Erythroblast (primary cell): ENCODE measurements at places on chromosomes 3 and 15.
A peak's percentile ranks its signal among the peaks of the same experiment; 100 is the strongest.

DNA sequence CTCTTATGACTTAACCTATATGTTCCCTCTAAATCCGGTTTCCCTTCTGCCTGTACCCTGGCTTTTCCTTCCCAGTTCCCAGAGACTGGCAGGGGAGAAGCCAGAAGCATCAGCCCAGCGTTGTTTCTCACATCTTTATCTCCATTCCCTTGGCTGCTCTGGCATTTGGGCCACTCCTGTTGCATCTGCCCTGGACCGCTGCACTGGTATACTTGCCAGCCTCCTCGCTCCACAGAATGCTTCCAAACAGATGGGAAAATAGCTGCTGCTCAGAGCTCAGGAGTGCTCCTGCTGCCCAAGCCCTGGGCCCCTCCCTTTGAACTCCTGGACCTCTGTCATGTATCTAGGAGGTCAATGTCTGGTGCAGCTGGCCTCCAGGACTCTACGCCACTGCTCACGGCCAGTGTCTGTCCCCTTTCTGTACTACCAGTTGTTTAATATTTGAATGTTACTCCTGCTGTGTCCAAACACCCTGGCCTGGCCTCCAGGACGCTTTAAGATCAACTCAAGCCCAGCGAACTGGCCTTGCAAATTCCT is 6.8 kb downstream of the SPINT1 start:
- no peak for DNase-seq

GRCh38 chr15:78101423-78102105 is 9.2 kb downstream of the SH2D7 start:
- no peak for DNase-seq

DNA sequence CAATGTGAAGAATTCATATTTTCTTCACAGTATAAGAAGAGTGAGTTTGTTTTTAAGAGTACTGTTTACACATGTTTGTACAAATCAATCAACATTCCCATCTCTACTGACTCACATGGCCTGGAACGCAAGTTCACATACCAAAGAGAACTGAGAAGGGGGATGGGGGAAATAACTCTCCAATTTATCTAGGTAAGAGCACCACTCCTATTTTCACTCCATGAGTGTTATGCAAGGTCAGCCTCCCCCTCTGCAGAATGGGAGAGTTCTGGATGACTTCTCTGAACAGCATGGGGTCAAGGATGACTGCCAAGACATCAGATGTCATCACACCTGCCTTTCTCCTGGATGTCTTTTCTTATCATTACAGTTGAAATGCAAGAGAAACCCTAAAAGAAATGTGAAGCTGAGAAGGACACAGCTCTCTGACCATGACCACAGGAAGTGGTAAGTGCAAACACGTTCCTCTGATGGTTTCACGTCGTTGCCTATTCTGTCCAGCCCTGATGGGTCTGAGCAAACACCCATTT is 95.2 kb downstream of the SEMA6D start:
- no peak for DNase-seq

DNA sequence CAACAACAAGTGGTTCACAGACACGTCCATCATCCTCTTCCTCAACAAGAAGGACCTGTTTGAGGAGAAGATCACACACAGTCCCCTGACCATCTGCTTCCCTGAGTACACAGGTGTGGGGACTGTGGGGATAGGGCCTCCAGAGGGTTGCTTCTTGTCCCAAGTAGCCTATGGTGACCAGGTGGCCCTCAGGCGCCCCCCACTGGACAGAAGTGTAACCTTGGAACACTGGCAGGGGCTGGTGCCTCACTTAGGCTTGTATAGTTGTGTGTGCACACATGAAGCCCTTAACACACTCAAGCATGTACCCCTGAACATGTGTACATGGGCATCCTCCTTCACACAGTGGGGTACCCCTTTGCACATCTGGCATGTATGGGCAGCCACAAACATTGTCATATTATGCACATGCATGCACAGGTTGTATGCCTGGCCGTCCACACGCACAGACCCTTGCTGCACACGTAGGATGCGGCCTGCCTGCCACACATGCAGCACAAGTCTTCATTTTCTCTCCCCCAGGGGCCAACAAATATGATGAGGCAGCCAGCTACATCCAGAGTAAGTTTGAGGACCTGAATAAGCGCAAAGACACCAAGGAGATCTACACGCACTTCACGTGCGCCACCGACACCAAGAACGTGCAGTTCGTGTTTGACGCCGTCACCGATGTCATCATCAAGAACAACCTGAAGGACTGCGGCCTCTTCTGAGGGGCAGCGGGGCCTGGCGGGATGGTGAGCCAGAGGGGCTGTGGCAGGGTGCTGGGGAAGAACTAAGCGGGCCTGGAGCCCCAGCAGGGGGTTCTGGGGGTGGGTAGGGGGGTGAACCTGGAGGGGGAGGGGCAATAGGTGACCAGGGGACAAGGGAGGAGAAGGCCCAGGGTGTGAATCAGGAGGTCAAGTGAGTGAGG is 11.7 kb upstream of the SEMA3B start:
- DNase-seq: peak; percentile 66

DNA sequence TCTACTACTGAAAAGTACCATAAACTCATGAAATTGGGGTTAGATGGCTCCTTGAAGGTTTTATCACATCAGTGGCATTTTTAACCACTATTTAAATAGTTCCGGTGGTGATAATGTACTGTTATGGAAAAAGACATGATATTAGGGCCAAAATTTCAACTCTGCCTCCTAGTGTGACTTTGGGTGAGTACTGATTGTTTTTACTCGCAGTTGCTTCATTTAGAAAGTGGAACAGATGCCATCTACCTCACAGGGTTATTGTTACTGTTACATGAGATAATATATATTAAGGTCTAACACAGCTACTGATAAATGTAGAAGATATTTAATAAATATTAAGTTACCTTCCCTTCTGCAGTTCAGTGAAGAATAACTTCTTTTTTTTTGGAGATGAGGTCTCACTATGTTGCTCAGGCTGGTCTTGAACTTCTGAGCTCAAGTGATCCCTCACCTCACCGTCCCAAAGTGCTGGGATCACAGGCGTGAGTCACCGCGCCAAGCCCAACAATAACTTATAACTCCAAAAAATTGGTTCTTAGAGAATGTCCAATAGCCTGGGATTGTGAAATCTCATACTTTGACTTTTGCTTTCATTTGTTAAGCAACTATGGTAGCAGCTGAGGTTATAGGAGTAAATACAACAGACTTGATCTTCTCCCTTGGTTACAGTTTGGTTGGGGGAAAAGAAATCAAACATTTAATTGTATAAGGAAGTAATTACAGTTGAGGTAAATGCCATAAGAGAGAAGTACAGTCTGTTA is 48.3 kb downstream of the MEF2A start:
- DNase-seq: no peak

- no peak for DNase-seq
These were observed 20.2 kb downstream of the GBE1 start for GRCh38 chr3:81741216-81741615.

DNA sequence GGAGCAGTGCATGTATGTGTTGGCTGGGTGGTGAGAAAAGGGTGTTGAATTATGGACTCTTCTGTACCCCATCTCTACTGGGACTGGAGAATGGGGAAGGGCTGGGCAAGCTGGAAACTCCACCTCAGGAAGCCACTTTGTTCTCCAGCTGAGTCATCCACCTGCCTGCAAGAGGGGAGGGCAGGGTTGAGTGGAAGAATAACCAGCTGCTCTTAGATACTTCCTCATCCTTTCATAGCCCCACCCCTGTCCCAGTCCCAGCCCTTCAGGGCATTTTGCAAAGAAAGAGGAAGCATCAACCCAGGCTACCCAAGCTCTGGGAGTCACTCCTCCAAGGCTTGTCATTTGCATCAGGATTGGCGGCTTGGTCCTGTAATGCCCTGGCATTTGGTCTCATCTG is 33.1 kb downstream of the RAB11A start:
- no peak for DNase-seq
